Activated CD4-positive, alpha-beta T cell treated with anti-CD3 and anti-CD28 coated beads for 36 hours (primary cell): ENCODE measurements at places on chromosomes 2 and 18. TPM values are rescaled to one million over a fixed set of nuclear protein-coding genes. Genes with fewer than 3 reads are reported as not detected.

Gene ALPP
- total RNA-seq: not detected

Gene GPD2
- total RNA-seq: 31.6 TPM

Gene TSPYL6
- total RNA-seq: not detected

Gene LAMA3
- total RNA-seq: 0.07 TPM

Gene ZNF2
- 4.3 TPM for total RNA-seq

Gene CSRNP3
- not detected for total RNA-seq

Gene SLC38A11
- total RNA-seq: not detected

Gene TMEM182
- total RNA-seq: 6.1 TPM

Gene DPP4
- total RNA-seq: 22.4 TPM

Gene TRIM43
- not detected for total RNA-seq

Gene IL36A
- not detected for total RNA-seq

Gene GMCL1
- 14.5 TPM for total RNA-seq

Gene RUFY4
- 1.7 TPM for total RNA-seq

Gene SAG
- total RNA-seq: not detected

Gene RAB6C
- not detected for total RNA-seq

Gene TEKT4
- total RNA-seq: not detected

Gene ATP9B
- 19.4 TPM for total RNA-seq

Gene TMEM169
- total RNA-seq: 1.6 TPM

Gene ST6GAL2
- total RNA-seq: not detected

Gene SLC5A7
- not detected for total RNA-seq

Gene GLB1L
- total RNA-seq: 2.7 TPM

Gene CHRNG
- not detected for total RNA-seq

Gene PRSS56
- total RNA-seq: not detected

Gene DIPK1C
- not detected for total RNA-seq

Gene PFN4
- total RNA-seq: not detected

Gene FAM210A
- 46.8 TPM for total RNA-seq

Gene LONRF2
- 0.02 TPM for total RNA-seq

Gene ABCB11
- not detected for total RNA-seq

Gene TUBA4B
- not detected for total RNA-seq

Gene VIT
- total RNA-seq: not detected

Gene UGT1A5
- total RNA-seq: not detected

Gene RAB27B
- total RNA-seq: 0.53 TPM

Gene SEC11C
- total RNA-seq: 70.2 TPM

Gene RRM2
- total RNA-seq: 382 TPM

Gene ACTR1B
- total RNA-seq: 124 TPM

Gene PXDN
- 0.37 TPM for total RNA-seq

Gene RGPD3
- total RNA-seq: 0.05 TPM

Gene ZC3H15
- 100 TPM for total RNA-seq

Gene CD8B2
- total RNA-seq: 0.11 TPM

Gene SPDYA
- total RNA-seq: 0.93 TPM

Gene CFAP65
- not detected for total RNA-seq

Gene PDCL3
- total RNA-seq: 41.9 TPM
